ENCODE measurements at places on chromosomes 2 and 18.
A peak's percentile ranks its signal among the peaks of the same experiment; 100 is the strongest.

- no peak for DNase-seq
These were observed 124.1 kb downstream of the RAPGEF4 start for GRCh38 chr2:172859581-172860335.

- no peak for DNase-seq
These were observed 488.4 kb upstream of the PIK3C3 start for GRCh38 chr18:41466436-41467160.

DNA sequence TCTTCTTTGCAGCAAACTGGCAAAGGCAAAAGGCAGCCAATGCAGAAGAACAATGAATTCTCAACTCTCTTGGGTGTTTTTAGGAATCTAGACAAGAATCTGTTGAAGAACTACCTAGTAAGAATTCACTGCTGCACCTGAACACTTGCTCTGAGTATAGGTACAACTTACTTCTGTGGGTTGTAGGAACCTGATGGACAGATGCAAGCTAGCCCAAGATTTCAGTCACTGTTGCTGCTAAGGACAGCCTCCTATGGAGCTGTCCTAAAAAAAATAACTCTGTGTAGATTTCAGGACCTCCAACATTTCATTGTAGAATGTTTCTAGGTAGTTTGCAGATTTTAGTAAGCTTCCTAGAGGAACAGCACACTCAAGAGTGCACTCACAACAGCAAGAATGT is 363.5 kb downstream of the CBLN2 start:
- DNase-seq, result no peak

DNA sequence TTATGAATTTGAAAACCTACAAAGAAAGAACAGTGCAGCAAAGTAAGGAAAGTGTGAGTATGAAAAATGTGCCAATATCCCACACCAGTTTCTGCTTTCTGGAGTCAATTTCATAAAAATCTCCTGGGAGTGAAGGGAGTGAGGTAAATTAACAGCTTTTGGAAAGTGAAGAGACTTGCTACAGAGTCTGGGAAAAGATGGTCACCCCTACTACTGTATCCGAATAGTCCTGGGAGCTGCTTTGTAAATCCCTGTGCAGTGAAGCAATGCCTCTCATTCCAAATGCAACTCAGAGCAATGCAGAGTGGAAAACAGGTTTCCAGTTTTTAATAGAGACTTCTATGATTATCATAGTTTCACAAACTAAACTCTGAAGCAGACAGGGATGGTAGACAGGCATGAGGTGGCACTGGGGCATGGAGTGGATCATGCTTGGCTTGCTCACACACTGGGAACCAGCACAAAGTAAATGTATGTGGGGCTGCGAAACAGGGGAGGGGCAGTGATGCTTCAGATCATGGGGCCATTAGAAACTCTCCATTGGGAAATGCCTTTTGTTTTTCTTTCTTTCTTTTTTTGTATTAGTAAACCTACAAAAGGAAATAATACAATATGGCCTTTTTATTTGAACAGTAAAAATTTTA is 10.6 kb downstream of the COL5A2 start:
- no peak for DNase-seq

- DNase-seq, result no peak
These were observed 95.6 kb upstream of the ASAP2 start for GRCh38 chr2:9110893-9111569.

GRCh38 chr18:13366131-13366530 is 147.6 kb downstream of the LDLRAD4 start:
- DNase-seq, result no peak

GRCh38 chr18:11891737-11892136 is 16.4 kb downstream of the MPPE1 start:
- DNase-seq, result no peak

DNA sequence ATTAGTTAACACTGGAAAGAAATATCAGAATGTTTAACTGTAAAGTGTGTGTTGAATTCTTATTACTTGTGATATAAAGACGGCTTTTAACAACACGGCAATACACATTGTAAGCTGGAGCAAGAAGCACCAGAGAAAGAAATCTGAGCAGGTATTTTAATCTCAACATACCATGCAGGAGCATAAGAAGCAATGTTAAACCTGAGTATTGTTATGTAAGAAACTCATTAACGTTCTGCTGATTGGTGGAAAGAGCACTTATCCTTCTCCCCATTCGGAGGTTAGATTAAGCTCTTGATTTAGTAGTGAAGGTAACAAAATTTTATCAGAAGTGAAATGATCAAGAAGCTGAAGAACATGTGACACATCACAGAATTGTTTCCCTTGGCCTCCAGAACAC is 107.4 kb downstream of the EPC2 start:
- no peak for DNase-seq

DNA sequence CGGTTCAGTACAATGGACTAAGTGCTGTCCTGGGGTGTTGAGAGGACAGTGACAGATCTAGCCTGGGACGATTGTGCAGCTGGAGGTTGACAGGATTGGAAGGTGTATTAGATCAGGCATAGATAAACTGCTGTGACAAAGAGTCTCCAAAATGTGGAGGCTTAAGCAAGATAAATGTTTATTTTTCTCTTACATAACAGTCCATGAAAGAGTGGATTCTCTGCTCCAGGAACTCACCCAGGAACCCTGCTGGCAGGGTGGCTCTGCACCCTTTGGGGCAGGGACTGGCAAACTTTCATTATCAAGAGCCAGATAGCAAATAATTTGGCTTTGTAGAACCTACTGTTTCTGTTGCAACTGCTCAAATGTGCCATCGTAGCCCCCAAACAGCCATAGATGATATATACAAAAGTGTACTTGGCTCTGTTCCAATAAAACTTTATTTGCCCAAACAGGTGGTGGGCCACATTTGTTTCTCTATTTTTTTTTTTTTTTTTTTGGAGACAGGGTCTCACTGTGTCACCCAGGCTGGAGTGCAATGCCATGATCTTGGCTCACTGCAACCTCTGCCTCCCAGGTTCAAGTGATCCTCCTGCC is 9.7 kb downstream of the HRH4 start:
- no peak for DNase-seq

GRCh38 chr18:22032392-22032961 is 136.9 kb upstream of the GATA6 start:
- no peak for DNase-seq

DNA sequence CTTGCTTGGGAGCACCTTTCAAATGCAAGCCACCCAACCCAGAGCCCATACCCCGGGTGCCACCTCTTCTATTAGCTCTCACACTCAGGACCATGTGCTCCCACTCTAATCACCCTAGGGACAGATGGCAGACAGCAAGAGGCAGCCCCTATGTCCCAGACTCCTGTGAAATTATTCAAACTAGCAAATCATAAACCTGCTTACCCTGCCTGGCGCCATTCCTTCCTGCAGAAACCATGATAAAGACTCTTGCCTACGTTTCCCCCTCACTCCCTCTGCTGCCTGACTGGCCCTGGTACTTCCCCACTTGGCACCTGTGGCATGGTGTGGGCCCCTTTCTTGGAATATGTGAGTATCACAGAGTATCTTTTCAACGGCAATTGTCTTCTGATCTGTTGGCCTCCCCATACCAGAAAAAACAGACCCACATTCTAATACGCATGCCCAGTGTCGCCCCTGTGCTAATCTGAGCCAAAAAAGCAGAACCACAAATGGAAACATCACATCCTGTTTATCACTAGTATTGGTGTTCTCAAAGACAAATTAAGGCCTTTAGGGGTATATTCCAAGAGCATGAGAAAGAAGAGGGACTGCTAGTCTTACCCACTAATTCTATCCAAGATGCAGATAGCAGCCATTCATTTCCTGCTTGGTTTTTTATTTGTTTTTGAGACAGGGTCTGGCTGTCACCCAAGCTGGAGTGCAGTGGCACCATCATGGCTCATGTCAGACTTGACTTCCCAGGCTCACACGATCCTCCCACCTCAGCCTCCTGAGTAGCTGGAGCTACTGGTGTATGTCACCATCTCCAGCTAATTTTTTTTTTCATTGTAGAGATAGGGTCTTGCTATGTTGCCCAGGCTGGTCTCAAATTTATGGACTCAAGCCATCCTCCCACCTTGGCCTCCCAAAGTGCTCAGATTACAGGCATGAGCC is 44.1 kb upstream of the TTC39C start:
- DNase-seq, result peak; percentile 74

- no peak for DNase-seq
These were observed 19.9 kb downstream of the WDSUB1 start for GRCh38 chr2:159266554-159266953.

DNA sequence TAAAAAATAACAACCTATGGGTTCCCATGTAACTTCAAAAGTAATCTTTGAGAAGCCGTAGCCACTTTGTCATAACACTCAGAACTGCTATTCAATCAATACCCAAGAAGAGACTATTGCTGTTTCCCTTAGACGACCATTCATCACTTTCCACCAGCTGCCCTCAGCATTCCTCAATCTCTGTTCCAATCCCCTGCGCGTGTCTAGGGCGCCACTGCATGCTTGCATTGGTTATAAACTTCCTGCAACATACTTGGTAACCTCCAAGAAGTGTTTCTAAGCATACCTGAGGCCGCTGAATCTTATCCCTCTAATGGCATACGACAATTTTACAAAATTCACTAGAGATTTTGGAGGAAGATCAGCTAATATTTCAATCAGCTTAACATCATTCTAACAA is 134.2 kb downstream of the LAMA1 start:
- no peak for DNase-seq

- DNase-seq, result peak; percentile 87
These were observed 26.5 kb upstream of the MCFD2 start for GRCh38 chr2:46942143-46942526.

- no peak for DNase-seq
These were observed 95.7 kb upstream of the SLC39A10 start for GRCh38 chr2:195561116-195561921.

DNA sequence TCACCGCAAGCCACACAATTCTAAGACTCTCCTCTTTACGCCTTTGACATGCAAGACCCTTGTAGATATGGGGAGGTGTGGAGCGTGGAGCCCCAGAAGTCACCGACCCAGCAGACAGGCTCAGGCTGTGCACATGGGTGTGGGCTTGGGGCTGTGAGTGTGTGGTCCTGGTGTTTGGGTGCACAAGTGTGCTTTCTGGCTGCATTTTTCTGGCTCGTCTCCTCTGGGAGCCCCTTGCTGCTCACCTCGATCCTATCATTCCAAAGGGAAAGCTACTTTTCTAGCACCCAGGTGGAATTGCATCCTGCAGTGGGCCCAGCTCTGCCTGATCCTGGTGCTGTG is 143.0 kb downstream of the ACOXL start:
- no peak for DNase-seq

- no peak for DNase-seq
These were observed 42.8 kb upstream of the KCNG2 start for GRCh38 chr18:79754831-79755351.

DNA sequence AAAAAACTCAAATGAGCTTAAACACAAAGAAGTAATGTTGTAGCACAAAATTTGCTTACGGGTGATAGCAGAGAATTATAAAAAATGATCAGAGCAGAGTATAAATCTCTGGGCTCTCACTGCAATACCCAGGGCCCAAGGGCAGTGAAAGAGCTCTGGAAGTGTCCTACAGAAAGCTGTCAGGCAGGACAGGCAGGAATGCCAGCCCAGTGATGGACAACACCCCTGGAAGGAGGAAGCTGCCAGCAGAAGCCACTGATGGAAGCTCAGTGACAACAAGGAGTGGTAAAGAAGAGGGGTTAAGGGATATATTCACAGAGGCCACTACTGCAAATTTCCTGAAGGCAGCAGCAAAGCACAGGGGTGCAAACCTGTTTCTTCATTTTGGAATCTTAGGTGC is 214.9 kb downstream of the L3MBTL4 start:
- no peak for DNase-seq

- DNase-seq, result no peak
These were observed 31.5 kb downstream of the BABAM2 start for GRCh38 chr2:27921880-27922547.

GRCh38 chr18:25093141-25093540 is 258.8 kb downstream of the ZNF521 start:
- DNase-seq, result no peak

DNA sequence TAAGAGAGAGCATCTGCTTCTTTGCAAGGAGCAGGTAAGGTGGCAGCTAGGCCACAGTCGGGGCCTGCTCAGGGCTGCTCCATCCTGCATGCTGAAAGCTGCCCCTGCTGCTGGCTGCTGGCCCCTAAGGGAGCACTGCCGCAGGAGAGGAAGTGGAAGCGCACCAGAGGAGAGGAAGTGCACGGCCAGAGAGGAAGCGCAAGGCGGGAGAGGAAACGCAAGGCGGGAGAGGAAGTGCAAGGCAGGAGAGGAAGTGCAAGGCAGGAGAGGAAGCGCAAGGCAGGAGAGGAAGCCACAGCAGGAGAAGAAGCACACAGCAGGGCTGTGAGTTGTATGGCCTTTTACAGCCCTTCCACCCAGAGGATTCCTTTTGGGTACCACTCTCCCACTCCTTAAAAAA is 539.0 kb upstream of the TNP1 start:
- peak; percentile 63 for DNase-seq

DNA sequence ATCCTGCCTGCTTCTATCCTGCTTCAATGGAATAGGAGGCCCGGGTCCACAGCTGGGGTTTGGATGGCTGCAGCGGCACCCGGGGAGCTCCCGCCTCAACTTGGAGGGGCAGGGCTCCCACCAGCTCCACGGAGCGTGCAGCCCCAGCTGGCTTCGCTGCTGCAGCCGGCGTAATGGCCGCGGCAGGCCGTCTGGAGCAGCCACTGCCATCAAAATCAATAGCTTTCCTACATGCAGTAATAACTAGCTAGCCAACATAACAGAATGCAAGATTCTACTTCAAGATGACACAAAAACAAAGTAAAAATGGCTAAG is 154.2 kb upstream of the RMP24 start:
- DNase-seq, result no peak

- no peak for DNase-seq
These were observed 426.1 kb downstream of the PARD3B start for GRCh38 chr2:204971206-204971907.

DNA sequence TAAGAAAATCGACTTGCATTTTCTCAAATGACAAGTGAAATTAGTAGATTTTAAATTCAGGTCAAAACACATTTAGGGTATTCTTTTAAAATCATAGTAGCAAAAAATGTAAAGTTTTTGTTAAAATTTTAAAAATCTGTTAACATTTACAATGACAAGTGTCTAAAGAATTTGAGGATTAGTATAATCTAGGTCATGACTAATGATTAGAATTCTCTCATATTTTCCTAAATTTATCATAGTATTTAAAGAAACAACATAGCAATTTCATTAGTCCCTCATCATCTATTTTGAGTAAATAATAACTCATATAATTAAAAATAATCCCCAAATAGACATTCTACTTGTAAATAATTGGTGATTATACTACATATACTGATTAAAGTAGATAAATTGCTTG is 23.6 kb downstream of the THUMPD2 start:
- DNase-seq, result no peak

DNA sequence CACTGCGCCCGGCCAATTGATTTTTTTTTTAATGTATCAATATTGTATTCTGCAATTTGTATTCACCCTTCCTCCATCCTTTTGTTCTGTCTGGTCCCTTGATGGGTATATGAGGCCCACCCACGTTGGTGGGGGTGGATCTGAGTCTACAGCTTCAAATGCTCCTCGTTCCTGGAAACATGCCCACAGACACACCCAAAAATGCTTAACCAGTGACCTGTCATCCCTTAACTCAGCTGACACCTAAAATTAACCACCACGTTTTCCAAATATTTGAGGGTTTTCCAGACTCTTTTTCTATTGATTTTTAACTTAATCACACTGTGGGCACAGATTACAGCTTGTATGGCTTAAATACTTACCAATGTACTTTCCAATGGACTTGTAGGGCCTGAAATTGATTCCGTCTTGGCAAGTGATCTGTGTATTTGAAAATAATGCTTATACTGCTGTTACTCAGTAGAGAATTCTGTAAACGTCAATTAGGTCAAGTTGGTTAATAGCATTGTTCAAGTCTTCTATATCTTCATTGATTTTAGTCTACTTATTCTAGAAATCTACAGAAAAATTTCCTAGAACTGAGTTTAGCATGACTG is 34.4 kb upstream of the CYP27C1 start:
- no peak for DNase-seq

All from activated CD8-positive, alpha-beta memory T cell treated with anti-CD3 and anti-CD28 coated beads for 24 hours (primary cell).